ENCODE measurements at places on chromosomes 12 and 14.

DNA sequence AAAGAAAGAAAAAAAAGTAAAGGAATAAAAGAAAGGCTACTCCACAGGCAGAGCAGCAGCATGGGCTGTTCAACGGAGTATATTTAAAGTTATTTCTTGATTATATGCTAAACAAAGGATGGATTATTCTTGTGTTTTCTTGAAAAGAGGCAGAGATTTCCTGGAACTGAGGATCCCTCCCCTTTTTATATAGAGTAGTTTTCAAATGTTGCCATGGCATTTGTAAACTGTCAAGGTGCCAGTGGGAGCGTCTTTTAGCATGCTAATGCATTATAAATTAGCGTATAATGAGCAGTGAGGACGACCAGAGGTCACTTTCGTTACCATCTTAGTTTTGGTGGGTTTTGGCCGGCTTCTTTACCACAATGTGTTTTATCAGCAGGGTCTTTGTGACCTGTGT lies 383.0 kb downstream of the PCNX1 start:
- no peak for DNase-seq

GRCh38 chr12:40287369-40287975 lies 62.7 kb downstream of the LRRK2 start:
- DNase-seq: no peak

- no peak for DNase-seq
These were observed 151.3 kb downstream of the RAD51B start for GRCh38 chr14:67970923-67971322.

DNA sequence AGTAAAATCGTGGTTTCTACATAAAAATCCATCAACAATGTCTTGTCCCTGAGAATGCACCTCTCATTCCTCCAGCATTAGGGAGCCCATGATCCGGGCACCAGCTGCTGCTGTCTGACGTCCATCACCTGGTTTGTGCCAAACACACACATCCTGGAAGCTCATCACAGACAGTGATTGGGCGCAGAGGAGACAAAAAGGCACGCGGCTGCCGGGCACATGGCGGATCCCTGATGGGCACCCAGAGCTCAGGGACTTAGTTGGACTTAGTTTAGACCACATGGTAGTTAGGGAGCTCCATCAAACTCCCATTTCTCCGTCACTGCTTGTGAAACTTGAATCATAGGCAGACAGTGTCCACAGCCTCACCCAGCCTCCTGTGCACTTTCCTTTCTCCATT lies 1059.3 kb downstream of the TMEM121 start:
- DNase-seq: no peak

GRCh38 chr12:107560165-107560898 lies 125.3 kb upstream of the PWP1 start:
- no peak for DNase-seq

- peak; percentile 86 for DNase-seq
These were observed 87.7 kb downstream of the C12orf75 start for GRCh38 chr12:105418229-105418628.

DNA sequence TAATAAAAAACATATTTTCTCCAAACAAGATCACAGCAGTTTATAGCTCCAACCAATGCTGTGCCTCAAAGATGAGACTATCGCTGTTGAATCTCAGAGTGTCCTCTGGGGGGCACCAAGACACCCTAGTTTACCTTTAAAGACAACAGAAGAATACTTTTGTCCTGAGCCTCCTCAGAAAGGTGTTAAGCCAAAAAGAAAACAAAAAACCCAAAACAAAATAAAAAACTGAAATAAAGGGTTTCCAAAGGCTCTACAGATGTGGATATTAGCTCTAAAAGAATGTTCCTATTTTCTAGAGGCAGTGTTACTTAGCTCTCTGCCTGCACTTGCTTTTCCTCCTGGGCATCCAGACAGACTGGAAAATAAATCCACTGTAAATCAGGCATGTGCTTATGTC lies 86.9 kb upstream of the TTC7B start:
- peak; percentile 81 for DNase-seq

GRCh38 chr12:61538951-61539350 lies 721.3 kb upstream of the USP15 start:
- peak; percentile 5 for DNase-seq

DNA sequence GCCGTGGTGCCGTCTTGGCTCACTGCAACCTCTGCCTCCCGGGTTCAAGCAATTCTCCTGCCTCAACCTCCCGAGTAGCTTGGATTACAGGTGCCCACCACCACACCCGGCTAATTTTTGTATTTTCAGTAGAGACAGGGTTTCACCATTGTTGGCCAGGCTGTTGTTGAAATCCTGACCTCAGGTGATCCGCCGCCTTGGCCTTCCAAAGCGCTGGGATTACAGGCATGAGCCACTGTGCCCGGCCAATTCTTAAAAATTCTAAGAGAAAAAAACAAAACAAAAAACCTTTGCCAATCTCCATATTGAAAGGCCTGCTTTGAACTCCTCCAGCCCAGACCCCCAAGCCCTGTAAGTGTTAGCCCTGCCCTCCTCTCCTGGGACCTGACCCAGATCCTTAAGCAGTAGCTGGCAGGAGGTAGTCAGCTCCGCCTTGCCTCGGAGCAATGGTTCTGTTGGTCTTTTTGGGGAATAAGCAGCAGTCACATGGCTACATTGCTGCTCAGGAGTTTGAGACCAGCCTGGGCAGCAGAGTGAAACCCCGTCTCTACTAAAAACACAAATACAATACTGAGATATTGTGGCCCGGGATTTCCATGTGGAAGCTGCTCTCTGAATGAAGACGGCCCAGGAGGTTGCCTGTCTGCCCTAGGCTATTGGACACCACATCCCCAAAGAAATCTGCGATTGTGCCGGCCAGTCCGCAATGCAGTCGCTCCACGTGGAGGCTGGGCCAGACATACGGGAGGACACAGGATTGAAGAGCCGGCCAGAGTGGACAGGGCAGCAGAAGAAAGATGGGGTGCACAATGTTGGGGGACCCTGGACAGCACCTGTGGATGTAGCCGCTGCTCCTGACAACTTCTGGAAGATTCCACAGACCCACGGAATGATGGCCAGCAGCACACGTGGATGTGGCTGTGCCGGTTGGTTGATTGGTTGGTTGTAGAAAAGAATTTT lies 28.8 kb upstream of the BEGAIN start:
- no peak for DNase-seq

DNA sequence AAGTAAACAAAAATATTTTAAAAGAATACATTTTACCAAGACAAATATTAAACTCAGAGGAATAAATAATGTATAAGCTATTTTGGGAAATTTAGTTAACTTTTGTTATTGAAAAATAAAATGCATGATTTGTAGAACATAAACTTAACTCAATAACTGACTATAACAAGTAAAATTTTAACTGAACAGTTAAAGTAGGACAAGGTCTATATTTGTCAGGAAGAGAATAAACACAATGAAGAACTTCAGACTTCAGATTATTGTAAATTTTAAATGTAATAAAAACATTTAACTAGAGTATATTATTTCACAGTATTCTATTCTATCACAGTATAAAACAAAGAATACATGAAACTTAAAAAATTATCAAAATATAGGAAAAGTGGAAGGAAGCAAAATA lies 948.8 kb upstream of the USP15 start:
- DNase-seq: no peak

- peak; percentile 57 for DNase-seq
These were observed 63.1 kb downstream of the C12orf75 start for GRCh38 chr12:105393587-105393986.

DNA sequence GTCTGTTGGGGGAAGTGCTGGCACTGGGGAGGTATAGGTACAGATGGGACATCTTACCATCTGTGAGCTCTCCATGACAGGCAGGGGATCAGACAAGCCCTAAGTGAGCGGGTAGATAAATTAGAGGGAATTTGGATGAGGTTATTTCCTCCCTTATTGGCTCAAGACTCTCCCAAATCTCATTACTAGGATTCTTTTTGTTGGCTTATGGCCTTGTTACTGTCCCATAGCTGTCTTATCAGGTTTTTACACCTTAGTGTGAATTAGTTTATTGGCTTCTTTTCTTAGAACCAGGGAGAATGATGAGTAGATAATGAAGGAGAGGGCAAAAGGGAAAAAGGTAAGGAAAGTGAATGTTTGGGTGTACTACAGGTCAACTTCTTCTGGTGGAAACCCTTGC lies 191.1 kb upstream of the PRICKLE1 start:
- DNase-seq: no peak

DNA sequence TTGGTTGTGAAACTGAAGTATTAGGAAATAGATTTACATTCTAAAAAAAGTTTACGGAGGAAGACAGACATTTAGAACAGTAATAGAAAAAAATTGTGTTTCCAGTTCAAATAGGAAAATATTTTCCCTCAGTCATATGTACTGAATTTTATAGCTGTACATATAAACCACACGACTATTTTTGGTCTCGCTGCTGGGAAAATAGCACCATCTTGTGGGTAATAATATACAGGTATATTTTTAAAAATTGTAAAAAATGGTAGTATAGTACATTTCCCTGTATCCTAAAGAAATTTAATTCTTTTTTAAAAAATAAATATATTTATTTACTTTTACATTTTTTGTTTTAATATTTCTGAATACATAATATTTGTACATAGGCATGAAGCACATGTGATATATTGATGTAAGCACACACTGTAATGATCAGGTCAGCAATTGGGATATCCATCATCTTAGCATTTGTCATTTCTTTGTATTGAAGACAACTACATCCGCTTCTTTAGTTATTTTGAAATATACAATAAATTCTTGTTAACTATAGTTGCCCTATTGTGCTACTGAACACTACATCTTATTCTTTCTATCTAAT lies 168.6 kb downstream of the ALX1 start:
- peak; percentile 58 for DNase-seq

DNA sequence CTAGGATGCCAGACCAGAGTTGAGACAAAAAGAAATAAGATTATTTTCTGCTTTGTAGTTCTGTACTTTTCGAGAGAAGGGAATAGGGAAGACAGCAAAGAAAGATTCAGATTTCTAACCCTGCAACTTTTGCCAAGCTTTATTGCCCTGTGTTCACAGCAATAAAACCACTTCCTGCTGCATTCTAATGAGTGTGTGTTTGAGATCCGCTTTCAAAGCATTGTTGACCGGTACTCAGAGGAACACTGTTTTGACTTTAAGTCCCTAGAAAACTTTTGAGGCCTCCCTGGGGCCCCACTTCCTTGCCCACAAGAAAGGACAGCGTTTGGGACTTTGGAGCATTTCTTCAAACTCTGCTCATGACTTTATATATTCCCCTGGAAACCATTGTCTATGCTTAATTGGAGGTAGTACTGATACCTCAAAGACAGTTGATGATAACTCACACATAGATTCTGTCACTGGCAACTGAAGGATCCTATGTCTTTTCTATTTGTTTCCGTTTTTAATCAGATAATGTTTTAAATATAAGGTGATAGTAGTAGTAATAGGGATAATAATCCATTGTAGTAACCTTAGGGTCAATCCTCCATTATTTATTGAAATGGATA lies 1.3 kb downstream of the RNASE6 start:
- no peak for DNase-seq

GRCh38 chr12:112303004-112303403 lies 79.2 kb downstream of the HECTD4 start:
- peak; percentile 87 for DNase-seq

DNA sequence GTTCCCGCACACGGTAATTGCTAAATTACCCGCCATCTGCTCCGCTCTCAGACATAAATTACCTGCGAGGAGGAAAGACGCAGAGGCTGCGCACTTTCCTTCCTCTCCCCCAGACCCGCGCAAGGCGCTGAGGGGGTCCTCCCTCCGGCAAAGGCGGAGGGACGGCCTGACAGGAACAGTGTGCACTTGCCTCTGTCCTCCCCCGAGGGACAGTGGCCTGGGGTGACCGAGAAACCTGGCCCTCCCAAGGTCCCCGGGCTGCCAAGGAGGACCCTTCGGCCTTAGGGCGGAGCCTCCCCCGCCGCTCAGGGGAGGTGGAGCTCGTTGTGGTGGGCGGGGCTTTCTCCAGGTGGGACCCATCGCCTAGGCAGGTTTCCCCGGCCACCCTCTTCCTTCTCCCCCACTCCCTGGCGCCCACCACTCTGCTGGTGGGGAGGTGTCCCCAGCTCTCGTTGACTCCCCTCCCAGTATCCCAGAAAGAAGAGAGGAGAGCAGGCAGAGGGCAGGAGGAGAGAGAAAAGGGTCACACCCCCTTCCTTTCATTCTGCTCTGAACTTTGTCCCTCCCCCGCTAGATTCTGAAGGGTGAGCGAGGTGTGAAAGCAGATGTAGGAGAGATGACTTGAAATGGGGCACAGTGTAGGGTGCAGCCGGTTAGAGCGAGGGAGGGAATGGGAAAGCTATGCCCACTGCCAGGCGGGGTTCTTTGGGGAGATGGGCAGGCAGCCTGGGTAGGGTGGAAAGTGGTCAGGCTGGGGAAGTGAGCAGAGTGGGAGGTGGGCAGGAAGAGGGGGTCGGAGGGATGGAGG lies 11.4 kb upstream of the CALCOCO1 start:
- DNase-seq: no peak

DNA sequence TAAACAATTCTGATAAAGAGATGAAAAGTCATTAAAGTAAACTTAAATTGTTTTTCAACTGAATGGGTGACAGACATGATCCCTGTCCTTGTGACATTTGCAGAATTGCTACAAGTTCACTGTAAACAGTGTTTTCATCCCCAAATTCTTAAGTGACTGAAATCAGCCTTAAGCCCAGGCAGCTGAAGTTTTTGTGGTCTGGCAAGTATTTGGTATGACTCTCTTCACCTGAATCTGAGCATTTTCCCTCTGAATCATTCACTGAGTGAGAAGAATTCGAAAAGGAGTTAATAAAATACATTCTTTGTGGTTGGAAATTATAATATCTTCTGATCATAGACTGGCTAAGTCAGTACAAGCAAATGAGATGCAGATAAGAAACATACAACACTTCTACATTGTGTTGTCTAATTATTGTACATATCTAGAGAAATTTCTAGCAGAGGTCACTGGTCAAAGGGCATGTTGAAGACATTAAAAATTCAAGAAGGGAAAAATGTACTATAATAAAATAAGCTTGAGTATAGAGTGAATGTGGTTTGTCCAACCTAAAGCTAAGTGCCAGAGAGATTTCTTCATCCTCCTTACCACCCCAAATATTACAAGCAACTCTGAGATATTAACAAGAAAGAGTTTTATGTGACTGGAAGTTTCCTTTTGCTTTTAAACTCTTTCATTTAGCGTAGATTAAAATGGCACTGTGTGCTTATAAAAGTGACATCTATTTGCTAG lies 177.8 kb upstream of the DIO2 start:
- peak; percentile 96 for DNase-seq

DNA sequence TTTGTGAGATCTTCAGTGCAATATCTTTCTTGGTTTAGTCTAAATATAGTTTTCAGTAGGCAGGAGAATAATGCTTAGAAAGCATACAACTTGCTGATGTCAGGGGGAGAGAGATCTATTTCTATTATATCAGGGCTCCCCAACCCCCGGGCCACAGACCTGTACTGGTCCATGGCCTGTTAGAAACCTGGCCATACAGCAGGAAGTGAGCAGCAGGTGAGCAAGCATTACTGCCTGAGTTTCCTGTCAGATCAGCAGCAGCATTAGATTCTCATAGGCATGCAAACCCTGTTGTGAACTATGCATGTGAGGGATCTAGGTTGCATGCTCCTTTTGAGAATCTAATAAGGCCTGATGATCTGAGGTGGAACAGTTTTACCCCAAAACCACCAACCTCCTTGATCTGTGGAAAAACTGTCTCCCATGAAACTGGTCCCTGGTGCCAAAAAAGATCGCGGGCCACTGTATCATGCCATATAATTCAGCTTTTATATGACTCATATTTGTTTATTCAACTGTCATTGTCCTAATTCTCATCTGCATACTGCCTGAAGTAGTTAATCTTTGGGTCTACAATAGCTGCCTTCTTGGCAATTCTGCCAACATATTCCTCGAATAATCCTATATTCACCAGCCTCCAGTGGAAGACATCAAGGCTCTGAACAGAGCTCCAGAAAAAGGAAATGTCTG lies 163.6 kb upstream of the DYRK2 start:
- no peak for DNase-seq
